ENCODE measurements at places on chromosomes 2 and 18.

DNA sequence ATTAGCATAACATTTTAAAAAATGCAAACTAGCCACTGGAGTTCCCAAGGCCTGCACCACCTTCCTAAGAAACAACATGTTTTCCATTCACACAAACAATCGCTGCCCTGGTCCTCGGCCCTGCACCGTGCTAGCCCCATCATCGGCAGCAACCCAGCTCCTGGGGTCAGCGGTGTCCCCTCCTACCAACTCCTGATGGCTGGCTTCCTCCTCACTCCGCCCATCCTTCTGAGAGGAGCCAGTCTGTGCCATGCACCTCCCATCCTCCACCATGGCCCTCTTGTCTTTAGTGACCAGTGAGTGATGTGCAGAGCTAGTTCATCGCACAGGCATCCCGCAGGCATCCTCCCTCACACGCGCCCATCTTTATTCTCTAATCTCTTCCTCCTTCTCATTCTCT lies 81.9 kb downstream of the LONRF2 start:
- no peak for DNase-seq

- DNase-seq, result no peak
These were observed 42.9 kb downstream of the ARID5A start for GRCh38 chr2:96579422-96579821.

DNA sequence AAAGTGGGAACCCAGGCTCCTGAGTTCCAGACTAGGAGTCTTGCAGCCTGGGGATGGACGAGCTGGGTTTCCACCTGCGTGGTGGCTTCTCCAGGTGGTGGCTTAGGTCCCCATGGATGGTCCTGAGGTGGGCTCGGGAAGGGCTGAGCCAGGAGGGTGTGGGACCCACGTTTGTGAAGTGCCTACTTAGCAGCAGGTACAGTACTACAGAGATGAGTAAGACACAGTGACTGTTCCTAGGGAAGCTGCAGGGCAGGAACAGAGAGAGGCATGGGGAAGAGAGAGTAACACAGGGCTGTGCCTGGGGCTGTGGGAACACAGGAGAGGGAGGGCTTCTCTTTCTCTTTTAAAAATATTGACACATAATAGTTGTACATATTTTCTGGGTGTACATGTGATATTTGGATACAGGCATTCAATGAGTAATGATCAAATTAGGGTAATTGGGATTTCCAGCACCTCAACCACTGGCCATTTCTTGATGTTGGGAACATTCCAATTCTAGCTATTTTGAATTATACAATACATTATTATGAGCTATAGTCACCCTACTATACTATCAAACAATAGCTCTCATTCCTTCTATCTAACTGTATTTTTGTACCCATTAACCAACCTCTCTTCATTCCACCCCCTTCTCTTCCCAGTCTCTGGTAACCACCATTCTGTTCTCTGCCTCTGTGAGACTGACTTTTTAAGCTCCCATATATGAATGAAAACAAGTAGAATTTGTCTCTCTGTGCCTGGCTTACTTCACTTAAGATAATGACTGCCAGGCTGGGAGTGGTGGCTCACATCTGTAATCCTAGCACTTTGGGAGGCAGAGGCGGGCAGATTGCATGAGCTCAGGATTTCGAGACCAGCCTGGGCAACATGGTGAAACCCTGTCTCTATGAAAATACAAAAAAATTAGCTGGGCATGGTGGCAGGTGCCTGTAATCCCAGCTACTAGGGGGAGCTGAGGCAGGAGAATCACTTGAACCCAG lies 15.0 kb downstream of the TOGARAM2 start:
- no peak for DNase-seq

DNA sequence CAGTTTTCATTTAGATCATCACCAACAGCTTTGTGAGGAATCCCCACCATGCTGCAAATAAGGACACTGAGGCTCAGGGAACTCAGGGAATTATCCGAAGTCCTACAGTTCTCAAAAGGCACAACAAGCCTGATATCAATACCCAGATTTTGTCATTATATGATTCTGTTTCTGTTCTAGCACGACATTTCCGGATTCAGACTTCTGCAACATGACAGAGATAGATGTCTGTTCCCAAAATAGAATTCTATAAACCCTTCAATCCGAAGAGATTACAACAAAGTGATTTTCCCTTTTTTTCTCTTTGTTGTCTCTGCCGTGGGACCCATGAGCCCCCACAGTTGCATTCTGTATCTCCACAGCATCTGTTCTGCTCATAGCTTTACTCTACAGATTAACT lies 72.0 kb downstream of the DOCK10 start:
- no peak for DNase-seq

DNA sequence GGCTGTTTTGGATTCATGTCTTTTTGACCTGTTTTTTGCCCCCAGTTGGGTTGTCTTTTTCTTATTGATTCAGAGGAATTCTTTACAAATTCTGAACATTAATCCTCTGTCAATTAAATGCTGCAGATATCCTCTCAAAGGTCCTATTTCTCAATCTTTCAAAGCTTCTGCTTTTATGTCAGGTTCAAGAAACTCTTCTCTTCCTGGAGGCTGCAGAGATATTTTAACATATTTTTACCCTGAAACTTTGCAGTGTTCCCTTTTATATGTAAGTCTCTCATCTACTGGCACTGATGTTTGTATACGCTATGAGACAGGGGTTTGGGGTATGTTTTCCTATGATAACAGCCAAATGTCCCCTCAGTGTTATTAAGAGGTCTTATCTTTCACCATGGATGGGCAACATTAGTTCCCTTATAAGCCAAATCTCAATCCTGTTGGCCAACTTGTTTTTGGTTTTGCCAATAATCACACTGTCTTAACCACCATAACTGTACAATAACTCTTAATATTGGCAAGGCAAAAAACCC lies 159.3 kb downstream of the HDAC4 start:
- no peak for DNase-seq

GRCh38 chr2:67904966-67905365 lies 157.8 kb downstream of the C1D start:
- no peak for DNase-seq

DNA sequence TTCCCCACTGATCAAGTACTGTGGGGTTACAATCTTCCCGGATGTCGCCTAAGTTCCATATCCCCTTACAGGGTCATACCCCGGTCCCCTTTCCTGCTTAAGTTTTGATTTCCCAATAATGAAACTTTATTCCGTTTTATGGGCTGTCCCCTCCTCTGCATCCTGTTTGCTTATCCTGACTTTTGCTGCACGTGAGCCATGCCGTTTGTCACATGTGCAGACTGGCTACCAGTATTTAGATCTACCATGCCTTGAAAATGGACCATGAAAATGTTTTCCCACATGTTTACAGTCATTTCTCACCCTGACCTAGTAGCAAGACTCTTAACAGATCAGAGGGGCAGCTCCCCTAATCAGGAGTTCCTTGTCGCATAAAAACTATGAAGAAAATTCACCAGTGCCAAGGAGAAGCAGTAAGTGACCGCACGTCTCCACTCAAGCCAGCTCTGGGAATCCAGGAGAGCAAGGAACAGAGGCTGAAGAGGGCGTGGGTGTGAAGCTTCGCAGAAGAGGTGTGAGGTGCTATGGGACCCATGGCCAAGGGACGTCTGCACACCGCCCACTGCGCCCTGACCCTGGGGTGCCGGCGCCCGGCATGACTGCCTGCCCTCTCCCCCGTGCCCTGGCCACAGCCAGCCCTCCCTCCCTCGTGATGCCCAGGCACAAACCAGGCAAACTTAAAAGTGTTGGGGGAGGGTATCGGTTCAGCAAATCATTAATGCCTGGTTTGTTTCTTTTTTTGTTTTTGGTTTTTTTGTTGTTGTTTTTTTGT lies 440.8 kb upstream of the SALL3 start:
- DNase-seq, result no peak

All from NCI-H1417 (cell line).